ENCODE measurements at places on chromosomes 3 and 15.

- DNase-seq = no peak
These were observed 93.7 kb downstream of the MCTP2 start for GRCh38 chr15:94324835-94325767.

DNA sequence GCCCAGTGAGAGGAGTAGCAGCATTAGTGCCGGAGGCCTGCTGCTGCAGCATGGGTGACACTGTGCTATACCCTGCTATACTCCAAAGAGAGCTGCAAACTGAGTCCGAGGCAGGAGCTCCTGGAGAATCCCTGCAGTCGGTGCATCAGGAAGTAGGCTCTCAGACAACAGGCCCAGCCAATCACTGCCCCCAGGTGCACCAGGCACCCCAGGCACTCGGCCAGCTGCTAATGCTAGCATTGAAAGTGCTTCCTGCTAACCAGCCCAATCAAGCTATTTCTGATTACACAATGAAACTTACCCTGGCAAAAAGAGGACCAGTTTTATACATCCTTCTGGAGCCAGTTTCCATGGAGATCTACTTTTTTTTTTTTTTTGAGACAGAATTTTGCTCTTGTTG is 45.6 kb upstream of the IREB2 start:
- DNase-seq = no peak

GRCh38 chr3:149417174-149417573 is 39.7 kb upstream of the TM4SF1 start:
- DNase-seq = no peak

DNA sequence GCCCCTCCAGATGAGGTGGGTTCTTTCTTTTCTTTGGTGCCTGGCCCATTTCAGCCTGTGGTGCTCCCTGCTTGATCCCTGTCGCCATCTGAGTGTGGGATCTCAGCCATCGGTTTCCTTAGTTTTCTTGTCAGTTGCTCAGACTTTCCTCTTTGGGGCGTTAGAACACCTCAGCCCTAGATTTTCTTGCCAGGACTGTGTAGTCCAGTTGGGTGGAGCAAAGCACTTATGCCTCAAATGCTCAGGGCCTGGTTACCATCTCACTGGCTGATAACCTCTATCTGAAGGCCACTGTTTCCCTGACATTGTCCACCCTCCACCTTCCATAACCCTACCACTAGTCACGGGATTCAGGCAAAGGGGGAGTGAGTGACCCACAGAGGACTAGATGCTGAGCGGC is 208.7 kb upstream of the BHLHE40 start:
- DNase-seq = no peak

DNA sequence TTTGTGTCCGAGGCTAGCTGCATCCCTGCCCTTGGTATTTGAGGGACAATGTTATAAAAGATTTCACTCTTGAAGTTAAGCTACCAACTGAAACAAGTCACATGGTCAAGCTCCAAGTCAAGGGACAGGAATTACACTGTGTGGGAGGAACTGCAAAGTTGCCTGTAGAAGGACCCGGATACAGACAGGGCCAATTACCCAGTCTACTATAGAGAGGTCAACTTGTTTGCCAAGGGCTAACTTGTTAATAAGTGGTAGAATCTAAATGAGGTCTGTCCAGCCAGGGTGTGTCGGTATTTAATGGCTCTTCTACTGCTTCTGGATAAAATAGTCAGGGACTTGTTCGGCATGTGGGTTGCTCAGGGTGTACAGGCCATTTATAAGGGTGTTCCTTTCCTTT is 55.7 kb downstream of the PTPRG start:
- DNase-seq = no peak

GRCh38 chr3:5205165-5205941 is 17.8 kb downstream of the EDEM1 start:
- no peak for DNase-seq

DNA sequence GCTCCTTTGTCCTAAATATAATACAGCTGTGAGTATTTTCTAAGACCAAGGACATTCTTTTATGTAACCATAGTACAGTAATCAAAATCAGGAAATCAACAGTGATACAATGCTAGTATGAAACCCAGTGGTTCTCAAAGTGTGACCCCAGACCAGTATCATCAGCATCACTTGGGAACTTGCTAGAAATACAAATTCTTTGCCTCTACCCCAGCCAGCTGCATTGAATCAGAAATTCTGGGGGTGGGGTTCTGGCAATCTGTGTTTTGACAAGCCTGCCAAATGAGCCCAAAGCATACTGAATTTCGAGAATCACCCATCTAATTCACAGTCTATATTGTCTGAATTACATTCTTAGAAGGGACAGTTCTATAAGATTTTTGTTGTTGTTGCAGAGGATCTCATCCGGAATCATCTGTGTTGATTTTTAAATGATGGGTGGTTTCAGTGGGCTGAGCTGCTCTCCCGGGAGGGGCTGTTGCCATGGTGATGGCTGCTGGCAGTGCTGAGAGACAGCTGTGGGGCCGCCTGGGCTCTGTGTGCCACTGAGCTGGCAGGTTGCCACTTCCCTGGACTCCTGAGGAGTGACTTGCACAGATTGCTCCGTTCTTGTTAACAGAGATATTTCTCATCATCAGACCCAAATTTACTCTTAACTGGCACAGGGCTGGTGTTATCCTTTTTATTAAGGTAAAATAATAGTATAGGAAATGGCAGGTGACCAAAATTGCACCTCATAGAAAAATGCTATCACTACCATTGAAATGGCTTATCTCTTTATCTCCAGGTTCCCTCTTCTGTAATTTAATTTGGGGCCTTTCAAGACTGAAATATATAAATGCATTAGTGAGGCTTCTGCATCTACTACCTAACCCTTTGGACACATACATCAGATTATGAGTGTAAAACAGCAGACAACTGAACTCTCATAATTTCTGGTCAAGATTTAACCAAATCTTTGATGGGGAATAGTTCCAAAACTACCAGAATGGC is 56.5 kb downstream of the NEK11 start:
- no peak for DNase-seq

- DNase-seq = no peak
These were observed 207.0 kb upstream of the ATP10A start for GRCh38 chr15:26070095-26070532.

DNA sequence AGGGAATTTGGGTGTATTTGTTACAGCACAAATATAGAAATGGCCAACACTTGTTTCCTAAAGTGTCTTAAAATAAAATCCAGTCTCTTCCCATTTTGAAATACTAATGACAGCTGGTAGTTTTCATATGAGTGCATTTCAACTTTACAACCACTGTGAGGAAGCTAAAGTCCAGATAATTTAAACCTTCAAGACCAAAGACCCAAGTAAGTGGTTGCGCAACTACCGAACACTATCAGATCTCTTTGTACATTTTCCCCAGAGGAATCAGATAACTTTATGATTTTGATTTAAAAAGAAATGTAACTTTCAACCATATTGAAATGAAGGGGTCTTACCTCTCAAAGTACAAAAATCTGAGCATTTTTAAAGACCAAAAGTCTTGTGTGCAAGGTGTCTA is 14.3 kb downstream of the BCL2L10 start:
- no peak for DNase-seq

DNA sequence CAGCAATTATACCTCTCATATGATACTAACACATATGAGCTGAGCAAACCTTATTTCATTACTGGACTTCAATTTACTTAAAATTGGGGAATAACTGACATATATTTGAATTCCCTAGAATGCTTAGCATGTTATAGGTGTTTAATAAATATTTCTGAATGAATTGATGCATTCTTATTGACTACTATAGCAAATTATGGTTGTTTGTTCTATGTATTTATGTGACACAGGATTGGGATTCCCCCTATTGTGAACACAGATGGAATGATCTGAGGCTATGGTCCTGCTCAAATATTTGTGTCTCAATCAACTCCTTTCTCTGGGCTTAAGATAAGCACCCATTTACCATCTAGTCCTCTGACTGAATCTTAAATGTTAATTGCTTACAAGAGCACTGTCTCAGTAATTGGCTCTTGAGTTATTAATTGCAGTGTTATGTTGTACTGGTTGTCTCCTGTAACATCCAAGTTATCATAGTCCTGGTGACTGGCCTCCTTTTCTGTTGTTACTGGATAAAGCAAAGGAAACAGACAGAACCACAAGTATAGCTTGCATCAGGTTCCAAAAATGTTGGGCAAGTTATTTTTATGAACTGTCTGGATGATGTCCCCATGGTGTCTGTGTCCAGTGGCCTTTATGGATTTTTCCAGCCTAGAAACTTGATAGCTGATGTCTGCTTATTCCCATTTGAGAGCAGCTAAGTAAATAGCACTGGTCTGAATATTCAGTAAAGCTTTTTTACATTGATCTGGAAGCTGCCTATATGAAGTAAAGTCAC is 2.3 kb upstream of the UACA start:
- DNase-seq = no peak

- no peak for DNase-seq
These were observed 12.7 kb upstream of the LMCD1 start for GRCh38 chr3:8488877-8489276.
